Upper lobe of left lung (tissue), 6 donors: ENCODE measurements at places on chromosomes 11 and 22. TPM values are rescaled to one million over a fixed set of nuclear protein-coding genes. Genes with fewer than 3 reads are reported as not detected.

- no peak for DNase-seq
These were observed 177.4 kb upstream of the NECTIN1 start for GRCh38 chr11:119906376-119906775.

DNA sequence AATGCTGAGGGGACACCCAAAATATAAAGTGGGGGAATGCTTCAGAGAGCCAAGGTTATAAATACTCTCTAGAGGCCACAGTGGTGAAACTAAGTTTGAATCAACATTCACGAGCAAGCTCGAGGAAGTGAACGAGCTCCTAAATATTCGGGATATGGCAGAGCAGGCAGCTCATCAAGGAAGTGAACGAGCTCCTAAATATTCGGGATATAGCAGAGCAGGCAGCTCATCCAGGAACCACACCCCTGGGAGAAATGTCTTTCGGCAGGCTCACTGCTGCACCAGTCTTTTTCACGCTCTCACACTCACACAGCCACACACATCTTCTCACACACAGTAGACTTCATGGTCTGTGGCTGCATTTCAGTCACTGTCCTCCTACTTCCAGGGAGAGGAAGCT is 787.5 kb downstream of the OPCML start:
- DNase-seq: no peak

The HNRNPUL2 gene
- 43.2 TPM for total RNA-seq

DNA sequence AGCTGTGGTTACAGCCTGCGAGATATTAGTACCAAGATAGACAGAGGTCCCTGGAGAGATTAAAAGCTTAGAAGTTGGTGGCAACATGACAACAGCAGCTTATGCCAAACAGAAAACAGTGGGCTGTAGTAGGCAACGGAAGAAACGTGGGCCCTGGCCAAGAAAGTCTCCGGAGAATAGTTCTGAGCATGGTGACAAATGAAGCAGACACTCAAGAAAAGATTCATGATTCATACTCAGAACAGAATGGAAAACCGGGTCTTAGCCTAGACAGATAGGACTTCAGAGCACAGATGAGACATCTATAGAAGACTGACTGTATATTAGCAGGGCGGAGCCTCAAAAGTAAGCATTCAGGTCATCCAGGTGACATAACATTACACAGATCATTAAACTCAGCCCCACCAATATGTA is 727.4 kb downstream of the ETS1 start:
- DNase-seq: no peak

DNA sequence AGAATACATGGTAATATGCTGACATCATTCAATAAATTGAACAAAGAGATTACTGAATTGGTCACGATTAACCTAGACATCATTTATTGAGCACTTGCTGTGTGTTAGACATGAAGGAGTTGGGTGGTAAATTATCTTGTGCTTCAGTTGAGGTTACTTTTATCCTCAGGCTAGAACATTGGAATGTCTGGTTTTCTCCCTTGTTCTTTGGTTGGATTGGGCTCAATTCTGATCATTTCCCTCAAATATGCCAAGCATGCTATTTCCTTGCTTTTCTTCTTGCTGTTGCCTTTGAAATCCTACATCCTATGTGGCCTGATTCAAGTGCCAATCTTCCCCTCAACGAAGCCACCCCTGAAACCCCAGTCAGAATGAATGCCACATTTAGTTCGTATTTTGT is 65.8 kb downstream of the DEUP1 start:
- DNase-seq: no peak

DNA sequence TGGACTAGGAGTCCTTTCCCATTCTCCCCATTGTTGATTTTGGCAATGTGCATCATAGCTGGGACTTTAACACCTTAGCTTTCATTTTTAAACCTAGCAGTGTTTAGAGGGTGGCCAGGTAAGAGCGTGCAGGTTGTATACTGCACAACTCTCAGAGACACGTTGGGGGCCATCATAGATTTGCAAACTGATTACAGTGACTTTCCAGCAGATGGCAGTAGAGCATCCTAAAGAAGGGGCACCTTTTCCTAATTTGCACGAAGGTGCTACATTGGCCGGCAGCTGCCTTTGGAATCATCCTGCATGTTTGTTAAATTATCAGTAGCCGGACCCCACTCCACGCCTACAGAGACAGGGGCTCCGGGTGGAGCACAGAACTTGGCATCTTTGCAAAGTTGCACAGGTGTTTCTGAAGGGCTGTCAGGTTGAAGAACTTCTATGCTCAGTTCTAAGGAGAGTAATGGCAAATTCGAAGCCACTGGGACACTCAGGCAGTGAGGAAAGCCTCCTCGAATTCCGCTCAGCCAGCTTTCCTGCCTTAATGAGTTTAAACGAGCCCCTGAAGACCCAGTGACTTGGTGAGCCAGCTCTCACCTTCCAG is 7.7 kb downstream of the LHFPL7 start:
- DNase-seq: no peak

GRCh38 chr11:2943711-2944118 is 14.5 kb upstream of the PHLDA2 start:
- DNase-seq: peak; percentile 81

DNA sequence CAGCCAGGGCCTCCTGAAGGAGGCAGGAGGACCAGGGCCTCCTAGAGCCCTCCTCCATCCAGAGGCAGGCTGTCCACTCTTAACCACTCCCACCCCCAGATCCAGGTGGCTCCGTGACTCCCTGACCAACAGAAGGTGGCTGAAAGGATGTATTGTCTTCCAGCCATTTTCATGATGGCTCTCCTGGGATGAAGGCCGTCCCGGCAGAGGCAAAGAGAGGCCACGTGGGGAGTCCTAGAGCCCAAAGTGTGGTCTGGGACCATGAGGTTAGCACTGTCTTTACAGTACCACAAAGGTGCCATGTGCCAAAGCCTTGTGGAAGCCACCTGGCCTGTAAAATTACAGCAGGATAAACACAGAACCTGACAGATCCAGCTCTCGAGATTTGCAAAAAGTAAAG is 42.3 kb downstream of the DUSP8 start:
- DNase-seq: no peak

- no peak for DNase-seq
These were observed 555.3 kb downstream of the MIAT start for GRCh38 chr22:27212617-27213177.
